Head of caudate nucleus (tissue), 42 donors: ENCODE measurements at places on chromosomes 1 and 21.
A peak's percentile ranks its signal among the peaks of the same experiment; 100 is the strongest.

- no peak for DNase-seq
These were observed 667.1 kb downstream of the LTN1 start for GRCh38 chr21:28325618-28326017.

- DNase-seq = no peak
These were observed 25.7 kb downstream of the RASAL2 start for GRCh38 chr1:178119628-178120027.

GRCh38 chr1:90605070-90605469 lies 112.0 kb downstream of the BARHL2 start:
- DNase-seq = no peak

DNA sequence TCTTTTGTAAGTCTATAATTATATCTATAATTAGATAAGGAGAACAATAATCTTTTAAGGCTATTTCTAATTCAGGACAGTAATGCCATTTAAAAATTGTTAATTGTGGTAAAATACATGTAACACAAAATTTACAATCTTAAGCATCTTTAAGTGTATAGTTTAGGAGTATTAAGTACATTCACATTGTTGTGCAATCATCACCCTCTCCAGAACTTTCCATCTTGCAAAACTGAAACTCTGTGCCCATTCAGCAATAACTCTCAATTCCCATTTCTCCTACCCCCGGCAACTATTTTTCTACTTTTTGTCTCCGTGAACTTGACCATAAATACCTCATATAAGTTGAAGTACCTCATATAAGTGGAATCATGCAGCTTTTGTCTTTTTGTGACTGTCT lies 93.9 kb upstream of the KCNA3 start:
- no peak for DNase-seq

- no peak for DNase-seq
These were observed 15.2 kb downstream of the DDX20 start for GRCh38 chr1:111770916-111771315.

GRCh38 chr1:9247894-9248293 lies 13.3 kb downstream of the H6PD start:
- peak; percentile 74 for DNase-seq

DNA sequence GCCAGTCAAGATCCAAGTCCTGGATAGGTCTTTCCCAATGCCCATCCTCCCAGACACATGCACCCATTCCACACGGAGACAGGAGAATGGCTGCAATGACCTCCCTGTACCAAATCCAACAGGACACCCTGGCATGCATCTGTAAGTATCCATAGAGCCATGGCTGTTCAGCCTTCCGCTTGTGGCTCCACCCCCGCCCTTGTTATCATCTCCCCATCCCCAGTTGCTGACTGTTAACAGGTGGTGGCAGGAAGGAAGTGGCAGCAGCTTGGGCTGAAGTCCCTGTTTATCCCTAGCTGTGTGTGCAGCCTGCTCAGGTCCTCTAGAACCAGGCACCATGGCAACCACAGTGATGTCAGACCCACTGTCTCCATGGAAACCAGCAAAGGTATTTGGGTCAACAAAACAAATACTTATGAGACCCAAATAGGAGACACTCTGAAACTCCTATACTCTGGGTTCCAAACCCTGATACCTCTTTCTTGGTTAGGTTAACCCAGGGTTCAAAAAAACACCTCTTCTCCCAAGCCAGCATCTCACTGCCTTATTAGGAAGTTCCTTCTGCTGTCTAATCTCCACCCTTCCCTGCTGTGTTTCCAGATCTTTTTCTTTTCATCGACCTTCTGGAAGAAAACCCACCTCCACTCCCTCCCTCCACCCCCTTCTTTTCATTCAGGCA lies 721 bp downstream of the PBXIP1 start:
- peak; percentile 70 for DNase-seq

DNA sequence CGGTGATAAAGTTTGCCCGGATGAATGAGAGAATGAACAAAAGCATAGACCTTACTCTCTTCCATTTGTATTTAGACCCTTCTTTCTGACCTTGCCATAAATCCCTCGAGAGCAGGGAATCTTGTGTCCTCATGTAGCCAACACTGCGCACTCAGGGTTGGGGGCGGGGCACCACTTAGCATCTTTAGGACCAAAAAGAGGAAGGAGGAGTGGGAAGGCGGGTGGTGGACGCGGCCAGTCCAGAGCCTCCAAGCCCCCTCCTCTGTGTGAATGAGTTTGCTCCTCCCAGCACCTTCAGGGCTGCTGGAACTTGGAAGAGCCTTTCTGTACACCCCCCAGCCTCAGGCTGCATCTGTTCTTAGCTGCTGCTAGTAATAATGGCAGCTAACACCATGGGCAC lies 141.9 kb upstream of the TMEM51 start:
- no peak for DNase-seq

DNA sequence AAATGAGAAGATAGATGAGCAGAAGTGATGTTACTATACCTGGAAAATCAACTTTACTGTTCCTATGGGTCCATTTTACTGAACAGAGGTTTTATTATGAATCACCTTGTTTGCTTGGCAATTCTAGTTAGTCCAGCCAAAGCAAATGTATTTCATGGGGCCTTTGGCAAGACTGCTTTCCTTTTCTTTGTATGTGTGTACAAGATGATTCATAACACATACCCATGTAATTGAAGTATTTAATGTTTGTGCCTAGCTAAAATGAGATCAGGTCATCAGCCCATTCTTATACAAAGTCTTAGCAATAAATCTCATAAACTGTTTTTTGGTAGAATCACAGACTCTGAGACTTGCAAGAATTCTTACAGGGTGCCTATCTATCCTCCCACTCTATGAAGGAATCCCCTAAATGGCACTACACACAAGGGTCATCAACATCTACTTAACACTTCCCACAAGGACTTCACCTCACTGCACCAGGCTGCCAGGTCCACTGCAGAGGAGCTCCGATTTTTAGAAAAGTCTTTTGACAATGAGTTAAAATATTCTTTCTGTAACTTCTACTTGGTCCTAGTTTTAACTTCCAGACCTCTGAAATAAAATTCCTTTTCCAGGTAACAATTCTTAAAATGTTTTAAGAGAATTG lies 58.5 kb downstream of the LPAR3 start:
- no peak for DNase-seq

- DNase-seq = no peak
These were observed 74.5 kb downstream of the C1orf21 start for GRCh38 chr1:184461321-184461720.

GRCh38 chr1:35046730-35047129 lies 15.0 kb upstream of the ZMYM6 start:
- DNase-seq = no peak

DNA sequence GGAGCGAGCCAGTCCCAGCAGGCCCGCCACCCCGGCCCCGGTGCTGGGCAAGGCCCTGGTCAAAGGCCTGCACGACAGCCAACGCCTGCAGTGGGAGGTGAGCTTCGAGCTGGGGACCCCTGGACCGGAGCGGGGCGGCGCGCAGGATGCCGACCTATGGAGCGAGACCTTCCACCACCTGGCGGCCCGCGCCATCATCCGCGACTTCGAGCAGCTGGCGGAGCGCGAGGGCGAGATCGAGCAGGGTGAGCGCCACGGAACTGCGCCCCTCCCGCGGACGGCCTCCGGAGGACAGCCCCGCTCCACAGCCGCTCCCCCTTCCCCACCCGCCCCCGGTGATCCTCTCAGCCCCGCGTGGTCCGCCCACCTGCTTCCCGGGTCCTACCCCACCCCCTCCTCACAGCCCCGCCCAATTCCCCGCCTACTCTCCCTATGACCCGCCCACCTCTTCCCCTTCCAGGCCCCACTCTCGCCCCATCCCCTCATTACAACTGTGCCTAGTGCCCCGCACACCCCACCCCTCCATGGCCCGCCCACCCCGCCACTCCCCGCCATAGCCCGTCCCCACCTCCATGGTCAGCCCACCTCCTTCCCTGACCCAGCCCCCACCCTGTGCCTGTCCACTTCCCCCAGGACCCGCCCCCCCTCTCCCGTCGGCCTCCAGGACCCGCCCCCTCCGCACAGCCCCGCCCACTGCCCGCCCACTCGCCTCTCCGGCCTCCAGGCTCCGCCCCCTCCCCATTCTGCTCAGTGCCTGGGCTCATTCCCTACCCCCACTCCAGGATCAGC lies 52.7 kb downstream of the VWA5B1 start:
- DNase-seq = no peak

DNA sequence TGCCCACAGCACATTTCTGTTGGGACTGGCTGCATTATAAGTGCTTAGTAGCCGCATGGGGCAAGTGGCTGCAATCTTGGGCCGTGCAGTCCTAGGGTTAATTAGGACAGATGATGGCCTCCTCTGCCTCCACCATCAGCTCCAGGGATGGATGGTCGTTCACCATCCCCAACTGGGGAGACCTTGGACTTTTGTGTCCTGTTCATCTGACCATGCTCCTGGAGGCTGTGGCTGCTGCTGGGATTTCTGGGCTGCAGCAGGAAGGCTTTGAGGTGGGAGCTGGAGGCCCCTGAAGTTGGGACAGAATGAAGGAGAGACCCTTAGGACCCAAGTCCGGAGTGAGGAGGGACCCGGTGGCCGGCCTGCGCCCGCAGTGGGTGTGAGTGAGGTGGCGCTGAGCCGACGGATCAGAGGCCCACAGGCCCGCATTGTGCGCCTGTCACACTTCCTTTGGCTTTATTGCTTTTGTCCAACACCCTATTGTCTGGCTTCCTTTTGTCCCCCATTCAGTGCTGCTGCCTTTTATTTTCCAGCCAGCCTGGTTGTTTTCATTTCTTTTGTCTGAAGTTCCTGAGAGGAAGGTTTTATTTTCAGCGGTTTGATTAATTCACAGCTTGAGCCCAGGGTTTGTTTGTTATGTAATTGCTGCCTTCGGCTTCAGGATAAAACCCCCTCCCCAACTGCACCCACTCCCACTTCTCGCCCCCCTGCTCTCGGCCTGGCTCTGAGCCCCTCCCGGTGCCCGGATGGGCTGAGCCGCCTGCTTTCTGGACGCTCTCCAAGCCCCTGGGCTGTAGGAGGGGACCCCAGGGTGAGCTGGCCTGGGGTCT lies 35.6 kb downstream of the SOX13 start:
- no peak for DNase-seq

DNA sequence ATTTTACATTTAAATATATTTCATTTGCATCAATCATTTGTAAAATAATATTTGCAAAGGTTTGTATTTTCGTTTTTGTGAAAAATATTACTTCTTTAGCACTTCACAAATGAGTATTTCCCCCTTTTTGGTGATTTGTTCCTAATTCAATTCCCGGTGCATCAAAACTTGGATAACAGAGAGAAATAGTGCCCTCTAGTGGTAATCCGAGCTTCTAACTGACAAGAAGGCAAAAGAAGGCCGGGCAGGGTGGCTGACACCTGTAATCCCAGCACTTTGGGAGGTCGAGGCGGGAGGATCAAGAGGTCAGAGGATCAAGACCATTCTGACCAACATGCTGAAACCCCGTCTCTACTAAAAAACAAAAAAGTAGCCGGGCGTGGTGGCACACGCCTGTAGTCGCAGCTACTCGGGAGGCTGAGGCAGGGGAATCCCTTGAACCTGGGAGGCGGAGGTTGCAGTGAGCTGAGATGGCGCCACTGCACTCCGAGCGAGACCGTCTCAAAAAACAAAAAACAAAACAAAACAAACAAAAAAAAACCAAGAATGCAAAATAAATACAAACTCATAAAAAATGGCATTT lies 137.7 kb downstream of the COL11A1 start:
- peak; percentile 14 for DNase-seq

DNA sequence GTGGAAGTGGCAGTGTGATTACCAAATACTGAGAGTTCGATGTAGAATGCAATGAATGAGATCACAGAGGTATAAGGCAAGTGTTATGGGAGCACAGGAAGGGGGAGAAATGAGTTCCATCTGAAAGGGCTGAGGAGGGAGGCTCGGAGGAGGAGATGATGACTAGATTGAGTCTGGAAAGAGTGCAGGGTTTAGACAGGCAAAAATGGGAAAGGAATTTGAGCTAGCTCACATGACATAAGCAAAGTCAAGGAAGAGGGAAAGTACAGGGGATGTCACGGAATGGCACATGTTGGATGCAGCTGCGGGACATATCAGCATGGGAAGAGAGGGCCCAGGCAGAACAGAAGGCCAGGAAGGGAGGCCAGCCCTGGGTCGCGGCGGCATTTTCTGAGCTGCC lies 132.7 kb downstream of the RUNX1 start:
- no peak for DNase-seq

DNA sequence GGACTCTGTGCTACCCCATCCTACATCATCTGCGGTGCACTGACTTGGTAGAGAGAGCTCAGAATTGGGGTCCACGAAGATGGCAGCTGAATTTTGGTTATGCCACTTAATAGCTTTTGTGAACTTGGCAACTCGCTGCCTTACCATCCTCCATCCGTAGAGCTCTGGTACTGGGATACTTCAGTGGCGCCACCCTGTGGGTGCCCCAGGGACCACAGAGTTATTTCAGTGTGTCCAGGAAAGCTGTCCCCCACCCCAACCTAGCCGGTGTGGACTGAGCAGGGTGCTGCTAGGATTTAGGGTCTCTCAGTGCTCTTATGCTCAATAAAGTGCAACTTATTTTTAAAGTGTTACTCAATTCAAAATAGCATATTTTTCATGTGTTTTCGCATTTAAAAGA lies 9.0 kb upstream of the USF1 start:
- DNase-seq = no peak

GRCh38 chr1:1043411-1043810 lies 23.5 kb downstream of the AGRN start:
- DNase-seq = no peak

GRCh38 chr21:16145479-16145878 lies 415.7 kb downstream of the USP25 start:
- DNase-seq = peak; percentile 6

DNA sequence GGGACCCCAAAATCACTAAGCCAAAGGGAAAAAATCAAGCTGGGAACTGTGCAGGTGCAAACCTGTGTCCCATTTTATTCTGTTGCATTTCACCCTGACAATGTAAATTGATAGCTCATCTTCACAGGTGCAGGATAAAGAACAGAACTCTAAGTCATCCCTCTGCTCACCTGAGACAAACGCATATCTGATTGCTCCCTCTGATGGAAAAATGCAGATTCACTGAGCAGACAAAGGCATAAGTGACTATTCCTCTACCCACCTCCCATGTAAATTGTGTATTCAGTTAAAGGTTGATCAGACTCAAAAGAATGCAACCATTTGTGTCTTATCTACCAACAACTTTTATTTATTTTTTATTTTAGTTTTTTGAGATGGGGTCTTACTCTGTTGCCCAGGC lies 644.2 kb downstream of the PTPRU start:
- DNase-seq = no peak

DNA sequence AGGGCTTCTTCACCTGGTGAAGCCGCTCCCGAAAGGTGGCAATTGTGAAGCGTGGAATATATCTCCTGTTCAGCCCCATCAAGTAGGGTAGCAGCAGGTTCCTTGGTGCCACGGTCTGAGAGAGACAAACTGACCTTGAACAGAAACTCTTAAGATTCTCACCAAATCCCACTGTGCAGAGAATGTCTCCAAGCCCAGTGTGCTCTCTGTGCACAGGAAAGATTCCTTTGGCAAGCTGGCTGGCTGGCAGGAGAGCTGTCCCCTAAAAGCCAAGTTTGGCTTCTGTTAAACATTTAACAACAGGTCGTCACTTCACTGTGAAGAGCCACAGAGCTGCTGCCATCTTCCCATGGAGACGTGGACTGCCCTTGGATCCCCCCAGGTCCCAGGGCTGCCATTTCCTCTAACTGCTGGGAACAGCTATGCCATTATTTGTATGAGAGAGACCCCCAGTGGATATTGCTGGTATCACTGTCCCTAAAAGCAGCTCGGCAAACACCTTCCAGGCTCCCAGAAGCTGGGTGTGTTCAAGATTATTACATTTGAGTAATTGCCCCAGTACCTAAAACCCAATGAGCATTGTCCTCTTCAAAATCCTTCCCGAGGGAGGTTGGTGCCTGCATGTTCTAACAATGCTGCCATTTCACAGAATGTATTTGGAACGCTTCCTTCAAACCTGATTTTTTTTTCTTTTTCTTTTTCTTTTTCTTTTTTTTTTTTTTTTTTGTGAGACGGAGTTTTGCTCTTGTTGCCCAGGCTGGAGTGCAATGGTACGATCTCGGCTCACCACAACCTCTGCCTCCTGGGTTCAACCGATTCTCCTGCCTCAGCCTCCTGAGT lies 71.8 kb downstream of the CD58 start:
- DNase-seq = peak; percentile 70
